ENCODE measurements at places on chromosomes 2 and 18. TPM values are rescaled to one million over a fixed set of nuclear protein-coding genes. Genes with fewer than 3 reads are reported as not detected.

Gene STON1
- total RNA-seq, result 2.0 TPM

Gene MEP1B
- not detected for total RNA-seq

Gene TGFBRAP1
- 11.3 TPM for total RNA-seq

Gene TUBA3D
- total RNA-seq, result not detected

Gene MROH2A
- not detected for total RNA-seq

Gene TMEM200C
- 0.92 TPM for total RNA-seq

Gene SPEG
- total RNA-seq, result 4.6 TPM

Gene FAM124B
- total RNA-seq, result not detected

Gene LRRC30
- not detected for total RNA-seq

Gene RIT2
- total RNA-seq, result not detected

Gene HSPE1
- 349 TPM for total RNA-seq

Gene AOX1
- 16.8 TPM for total RNA-seq

Gene TUBA4B
- 0.52 TPM for total RNA-seq

Gene ABHD1
- total RNA-seq, result not detected

Gene PLGLB2
- 1.7 TPM for total RNA-seq

Gene CCDC138
- total RNA-seq, result 9.7 TPM

Gene GNLY
- total RNA-seq, result not detected

Gene CUL3
- 38.0 TPM for total RNA-seq

Gene TANC1
- 11.9 TPM for total RNA-seq

Gene RAB6D
- total RNA-seq, result not detected

Gene DSC2
- total RNA-seq, result 12.2 TPM

Gene FHOD3
- total RNA-seq, result 28.4 TPM

Gene POU3F3
- total RNA-seq, result 34.0 TPM

Gene C2orf80
- not detected for total RNA-seq

Gene KLF7
- 14.6 TPM for total RNA-seq

Gene RUFY4
- not detected for total RNA-seq

Gene TGOLN2
- total RNA-seq, result 74.7 TPM

Gene ITM2C
- total RNA-seq, result 169 TPM

Gene KLHL41
- 0.07 TPM for total RNA-seq

Gene EIPR1
- total RNA-seq, result 68.4 TPM

Gene DTYMK
- 102 TPM for total RNA-seq

Gene CDH2
- total RNA-seq, result 78.2 TPM

Gene TWIST2
- 1.8 TPM for total RNA-seq

Gene ACOXL
- 0.06 TPM for total RNA-seq

Gene SLC20A1
- 60.1 TPM for total RNA-seq

Gene NCKAP5
- total RNA-seq, result 0.58 TPM

Gene TSPYL6
- not detected for total RNA-seq

Gene KLHL29
- 7.7 TPM for total RNA-seq

Gene MDH1B
- total RNA-seq, result 0.23 TPM

Gene GRB14
- total RNA-seq, result 24.1 TPM

Gene GALNT5
- total RNA-seq, result 2.0 TPM

Gene ATAD2B
- total RNA-seq, result 4.5 TPM

Gene LBH
- 33.9 TPM for total RNA-seq

Gene SEPTIN10
- 64.0 TPM for total RNA-seq

Gene CAPG
- total RNA-seq, result 358 TPM

Gene GULP1
- total RNA-seq, result 44.1 TPM

Gene TXNDC2
- not detected for total RNA-seq
